ENCODE measurements at places on chromosomes 16 and 17.

GRCh38 chr17:30086896-30087295 lies 29.7 kb upstream of the NSRP1 start:
- DNase-seq = no peak

DNA sequence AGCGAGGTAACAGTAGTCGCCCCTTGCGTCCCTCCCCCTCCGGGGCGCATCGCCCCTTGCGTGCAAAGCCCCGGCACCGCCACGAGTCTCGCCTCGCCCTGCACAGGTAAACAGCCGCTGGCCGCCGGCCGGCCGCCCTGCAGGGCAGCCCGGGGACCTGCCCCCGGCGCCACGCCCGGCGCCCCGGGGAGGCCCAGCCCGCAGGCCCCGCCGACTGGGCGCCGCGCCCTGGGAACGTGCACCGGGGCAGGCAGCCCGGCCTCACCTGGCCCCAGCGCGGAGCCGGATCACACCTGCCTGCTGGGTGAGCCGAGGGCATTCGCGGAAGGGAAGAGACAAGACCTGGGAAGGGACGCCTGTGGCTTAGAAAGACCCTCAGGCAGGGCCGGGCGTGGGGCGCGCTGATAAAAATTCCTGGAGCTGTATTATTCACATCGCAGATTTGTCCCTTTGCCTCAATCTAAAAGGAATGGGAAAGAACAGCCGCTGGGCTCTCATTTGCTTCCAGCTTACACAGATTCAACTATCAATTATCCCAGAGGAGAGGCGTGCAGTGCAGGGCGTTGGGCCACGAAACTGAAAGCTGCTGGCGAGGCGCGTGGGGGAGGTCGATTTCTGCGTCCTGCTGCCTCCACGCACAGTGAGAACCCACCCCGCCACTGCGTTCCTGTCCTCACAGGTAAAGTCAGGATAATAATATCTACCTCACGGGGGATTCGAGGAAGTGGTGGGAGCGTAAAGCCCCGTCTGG lies 451.9 kb downstream of the SLC39A11 start:
- no peak for DNase-seq

- DNase-seq = no peak
Observed at GRCh38 chr17:7997186-7997585, 5.2 kb upstream of the GUCY2D start.

DNA sequence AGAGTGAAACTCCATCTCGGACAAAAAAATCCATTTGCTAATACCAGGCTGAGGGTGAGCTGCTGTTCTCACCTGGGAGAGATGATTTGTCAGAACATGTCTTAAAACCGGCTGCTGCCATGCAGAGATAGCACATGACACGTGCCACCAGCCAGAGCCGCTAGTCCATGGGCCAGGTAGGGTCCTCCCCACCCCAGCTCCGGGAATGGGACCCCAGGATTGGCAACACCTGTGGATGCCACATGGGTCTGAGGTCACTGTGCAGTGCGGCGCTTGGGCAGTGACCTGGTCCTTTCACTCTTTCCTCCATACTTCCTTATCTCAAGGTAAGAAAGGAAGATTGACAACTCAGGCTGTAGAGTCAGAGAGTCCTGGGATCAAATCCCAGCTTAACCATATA lies 393.3 kb upstream of the TNRC6C start:
- DNase-seq = no peak

- no peak for DNase-seq
Observed at GRCh38 chr17:16817201-16817600, 127.2 kb downstream of the CCDC144A start.

- DNase-seq = no peak
Observed at GRCh38 chr16:74666010-74666421, 661 bp downstream of the RFWD3 start.

DNA sequence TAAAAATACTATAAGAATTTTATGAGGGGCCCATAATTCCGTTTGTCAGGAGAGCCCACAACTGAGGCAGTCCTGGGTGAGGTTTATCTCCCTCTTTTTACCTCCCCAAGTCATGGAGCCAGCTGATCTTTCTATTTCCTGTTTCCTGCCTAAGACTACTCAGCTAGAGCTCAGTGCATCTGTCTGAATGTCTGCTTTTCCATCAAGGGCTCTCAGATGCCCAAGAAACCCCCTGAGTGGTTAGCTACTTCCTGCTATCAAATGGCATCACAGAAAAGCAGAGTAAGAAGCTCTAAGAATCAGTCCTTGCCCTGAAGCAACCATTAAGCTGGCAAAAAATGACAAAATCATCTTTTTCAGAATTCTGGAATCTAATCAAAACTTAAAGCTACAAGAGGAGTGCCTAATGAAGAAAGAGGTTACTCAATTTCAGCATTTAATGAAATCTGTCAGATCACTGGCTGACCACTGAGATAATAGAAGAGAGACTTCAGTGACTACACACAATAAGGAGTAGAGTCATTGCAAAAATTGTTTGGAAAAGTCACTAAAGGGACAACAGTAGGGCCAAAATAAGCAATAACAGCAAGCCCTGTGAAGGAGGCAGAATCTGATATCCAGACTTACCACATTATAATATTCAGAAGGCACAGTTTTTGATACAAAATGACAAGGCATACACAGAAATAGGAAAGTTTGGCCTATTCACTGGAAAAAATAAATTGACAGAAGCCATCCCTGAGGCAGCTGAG lies 150.1 kb downstream of the CYB561 start:
- DNase-seq = no peak

- no peak for DNase-seq
Observed at GRCh38 chr17:71486261-71486660, 634.6 kb upstream of the SOX9 start.

- no peak for DNase-seq
Observed at GRCh38 chr17:43570518-43570928, 24.4 kb upstream of the ETV4 start.

DNA sequence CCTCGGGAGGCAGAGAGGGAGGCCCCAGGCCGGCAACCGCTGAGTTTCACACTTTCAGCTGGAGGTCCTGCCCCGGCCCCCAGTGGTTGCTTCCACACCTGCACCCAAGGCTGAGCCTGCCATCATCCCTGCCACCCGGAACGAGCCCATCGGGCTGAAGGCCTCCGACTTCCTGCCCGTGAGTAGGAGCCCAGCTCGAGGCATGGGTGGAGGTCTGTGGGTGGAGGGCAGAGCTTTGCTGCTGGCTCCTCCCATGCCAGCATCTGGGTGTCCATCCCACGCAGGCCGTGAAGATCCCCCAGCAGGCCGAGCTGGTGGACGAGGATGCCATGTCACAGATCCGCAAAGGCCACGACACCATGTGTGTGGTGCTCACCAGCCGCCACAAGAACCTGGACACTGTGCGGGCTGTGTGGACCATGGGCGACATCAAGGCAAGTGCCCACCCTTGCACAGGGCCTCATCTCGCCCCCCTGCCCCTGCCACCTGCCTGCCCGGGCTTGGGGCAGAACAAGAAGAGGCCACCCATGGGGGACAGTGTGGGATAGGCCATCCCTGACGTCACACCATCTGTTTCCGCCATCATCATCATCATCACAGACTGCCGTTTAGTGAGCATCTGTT lies 19.6 kb downstream of the KATNB1 start:
- no peak for DNase-seq

GRCh38 chr17:81428121-81428515 lies 32.9 kb downstream of the BAHCC1 start:
- no peak for DNase-seq

- DNase-seq = no peak
Observed at GRCh38 chr16:7689234-7689633, 356.6 kb downstream of the RBFOX1 start.

GRCh38 chr16:81448154-81449131 lies 3.8 kb downstream of the CMIP start:
- no peak for DNase-seq

GRCh38 chr16:86122681-86123342 lies 223.8 kb downstream of the IRF8 start:
- no peak for DNase-seq

DNA sequence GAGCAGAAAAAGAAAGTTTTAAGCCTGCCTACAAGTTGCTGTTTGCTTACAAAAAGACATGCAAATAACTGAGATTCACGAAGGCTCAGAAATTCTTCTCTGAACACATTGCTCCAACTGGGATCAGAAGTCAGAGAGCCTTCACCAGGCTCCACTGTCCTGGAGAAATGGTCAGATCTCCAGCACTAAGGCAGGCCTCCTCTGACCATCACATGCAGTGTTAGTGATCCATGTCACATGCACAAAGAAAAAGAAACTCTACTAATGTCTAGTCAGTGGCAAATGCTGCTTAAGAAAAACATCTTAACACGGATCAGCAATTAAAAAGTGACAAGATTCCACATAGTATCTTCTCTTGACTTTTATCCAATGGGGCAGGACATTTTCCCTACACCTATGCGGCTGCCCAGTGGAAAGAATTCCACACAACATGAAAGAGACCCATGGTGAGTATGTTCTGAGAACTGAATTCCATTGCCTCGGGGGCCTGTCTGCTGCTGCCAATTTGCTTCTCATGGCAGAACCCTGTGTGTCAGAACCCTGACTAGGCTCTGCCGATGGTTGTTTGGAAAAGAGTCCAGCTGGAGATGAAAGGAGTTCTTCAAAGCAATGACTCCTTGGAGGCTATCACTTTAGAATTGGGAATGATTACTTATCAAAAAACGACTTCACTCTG lies 96.6 kb downstream of the HIC1 start:
- DNase-seq = no peak

GRCh38 chr16:88686062-88686438 lies 257 bp downstream of the SNAI3 start:
- no peak for DNase-seq

DNA sequence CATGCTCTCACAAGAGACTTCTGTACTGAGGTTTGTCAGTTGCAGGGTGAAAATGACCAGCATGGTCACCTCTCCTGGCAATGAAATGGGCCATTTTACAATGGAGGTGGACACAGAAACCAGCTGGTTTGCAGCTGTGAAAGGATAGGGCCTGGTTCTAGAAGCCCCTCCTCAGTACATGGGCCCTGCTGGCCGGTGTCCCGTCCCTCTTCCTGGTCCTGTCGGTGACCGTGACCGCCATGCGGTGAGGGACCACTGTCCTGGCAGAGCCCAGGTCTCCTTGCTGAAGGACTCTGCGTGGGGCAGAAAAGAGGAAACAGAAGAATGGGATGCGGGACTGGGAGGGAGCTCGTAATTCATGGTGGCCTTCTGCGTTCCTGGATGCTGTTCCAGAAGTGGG lies 76.0 kb upstream of the ZNF423 start:
- DNase-seq = no peak

GRCh38 chr17:46879101-46879500 lies 27.7 kb downstream of the WNT9B start:
- no peak for DNase-seq

DNA sequence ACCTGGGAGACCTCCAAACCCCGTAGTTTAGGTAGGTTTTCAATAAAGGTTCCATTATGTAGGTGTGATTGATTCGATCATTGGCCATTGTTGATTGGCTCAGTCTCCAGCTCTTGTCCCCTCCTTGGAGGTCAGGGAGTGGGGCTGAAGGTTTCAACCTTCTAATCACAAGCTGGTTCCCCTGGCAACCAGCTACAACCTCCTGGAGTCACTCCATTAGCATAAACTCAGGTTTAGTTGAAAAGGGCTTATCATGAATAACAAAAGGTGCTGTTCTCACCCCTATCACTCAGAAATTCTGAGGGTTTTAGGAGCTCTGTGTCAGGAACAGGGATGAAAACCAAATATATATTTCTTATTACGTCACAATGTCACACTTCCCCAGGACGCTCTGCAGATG lies 28.5 kb downstream of the TMEM132E start:
- DNase-seq = no peak

- DNase-seq = no peak
Observed at GRCh38 chr16:4513086-4513860, 25.3 kb downstream of the CDIP1 start.

GRCh38 chr16:22743401-22743800 lies 70.6 kb upstream of the HS3ST2 start:
- DNase-seq = no peak

GRCh38 chr17:35238821-35239220 lies 4.1 kb upstream of the SLFN5 start:
- DNase-seq = no peak

DNA sequence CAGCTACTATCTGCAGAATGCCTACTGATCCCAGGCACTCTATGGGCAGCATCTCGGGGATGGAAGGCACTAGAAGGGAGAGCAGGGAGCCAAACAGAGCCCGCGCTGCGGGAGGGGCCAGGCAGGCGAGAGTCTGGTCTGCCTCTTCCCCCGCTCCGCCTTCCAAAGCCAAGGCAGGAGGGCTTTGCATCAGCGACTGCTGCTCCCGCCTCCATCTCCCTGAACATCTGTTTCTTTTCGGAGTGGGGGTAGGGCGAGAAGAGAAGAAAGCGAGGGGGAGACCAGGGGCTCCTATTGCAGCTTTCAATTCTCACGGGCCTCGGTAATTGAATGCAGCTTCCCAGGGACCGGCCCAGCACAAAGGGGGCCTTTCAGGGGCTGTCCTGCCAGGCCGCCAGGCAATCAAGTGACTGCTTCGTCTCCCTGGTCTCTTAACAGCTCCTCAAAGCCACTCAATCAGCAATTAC lies 31.4 kb upstream of the CDC42EP4 start:
- no peak for DNase-seq

GRCh38 chr17:56870081-56870651 lies 36.2 kb downstream of the DGKE start:
- DNase-seq = no peak

DNA sequence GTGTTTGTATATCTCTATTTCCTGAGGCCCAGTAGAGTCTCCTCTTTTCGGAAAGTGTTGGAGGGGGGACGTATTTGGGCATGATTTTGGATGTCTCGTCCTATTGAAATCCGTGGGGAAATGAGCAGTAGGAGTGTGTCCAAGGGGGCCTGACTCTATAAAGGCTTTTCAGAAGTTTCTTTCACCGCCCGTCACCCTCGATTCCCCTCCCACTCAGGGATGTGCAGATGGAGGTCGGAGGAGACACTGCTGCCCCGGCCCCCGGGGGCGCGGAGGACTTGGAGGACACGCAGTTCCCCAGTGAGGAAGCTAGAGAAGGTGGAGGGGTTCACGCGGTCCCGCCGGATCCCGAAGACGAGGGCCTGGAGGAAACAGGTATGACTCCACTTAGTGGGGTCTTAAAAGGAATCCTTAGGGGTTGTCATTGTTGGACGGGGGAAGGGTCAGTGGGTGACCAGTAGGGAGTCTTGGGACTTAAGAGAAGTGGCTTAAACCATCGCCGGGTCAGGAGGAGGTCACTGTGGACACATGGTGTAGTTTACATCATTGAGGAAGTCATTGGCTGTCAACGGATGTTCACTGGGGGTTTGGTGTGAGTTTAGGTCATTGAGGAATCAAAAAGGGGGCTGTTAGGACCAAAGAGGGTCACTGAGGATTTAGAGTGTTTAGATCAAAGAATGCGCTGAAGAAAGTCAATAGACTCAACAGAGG lies 424 bp downstream of the MON1B start:
- DNase-seq = no peak
